ENCODE measurements at places on chromosomes 6 and 20. TPM values are rescaled to one million over a fixed set of nuclear protein-coding genes. Genes with fewer than 3 reads are reported as not detected.
A peak's percentile ranks its signal among the peaks of the same experiment; 100 is the strongest.

GRCh38 chr6:159645640-159646039 is 47.4 kb downstream of the SOD2 start:
- H3K27ac ChIP-seq, result no peak overlapping the region
- DNase-seq, result peak; percentile 16
- H3K36me3 ChIP-seq, result no peaks in the 10 kb centered on the region
- no peak overlapping the region for H3K4me3 ChIP-seq

- H3K27ac ChIP-seq, result no peak overlapping the region
- DNase-seq, result no peak
Observed at GRCh38 chr6:42123379-42124103, 18.9 kb downstream of the C6orf132 start.

DNA sequence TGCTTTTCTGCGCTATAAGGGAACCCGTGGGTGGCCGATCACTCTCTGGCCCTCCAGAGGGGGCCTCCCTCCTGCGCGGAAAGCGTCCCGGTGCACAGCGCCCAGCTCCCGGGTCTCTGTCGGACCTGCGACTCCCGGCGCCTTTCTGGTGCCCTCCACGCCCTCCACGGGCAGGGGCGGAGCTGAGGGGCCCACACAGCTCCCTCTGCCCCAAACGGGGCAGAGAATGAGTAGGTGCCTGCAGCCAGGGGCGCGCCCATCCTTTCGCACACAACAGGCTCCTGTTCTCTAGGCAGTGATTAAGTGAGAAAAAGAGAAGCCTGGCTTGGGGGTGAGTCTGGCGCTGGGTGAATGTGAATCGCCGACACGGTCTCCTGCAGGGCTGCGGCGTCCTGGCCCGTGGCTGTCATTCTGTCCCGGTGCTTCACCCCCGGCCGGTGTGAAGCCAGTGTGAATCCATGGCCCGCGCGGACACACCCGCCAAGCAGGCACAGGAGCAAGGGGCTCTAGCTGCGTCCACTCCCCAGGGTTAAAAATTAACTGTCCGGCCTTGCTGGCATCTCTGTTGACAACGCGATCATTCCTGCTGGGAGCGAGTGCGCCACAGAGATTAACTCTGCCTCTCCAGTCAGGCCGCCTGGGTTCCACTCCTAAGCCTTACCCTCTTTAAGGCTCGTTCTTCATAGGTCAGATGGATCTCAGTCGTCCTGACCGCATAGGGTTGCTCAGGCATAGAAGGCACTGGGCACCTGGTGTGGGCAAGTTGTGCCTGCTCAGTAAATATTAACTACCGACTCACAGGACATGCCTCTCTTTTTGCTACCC is 88.8 kb downstream of the PCSK2 start:
- peaks cover 11% of the 10 kb centered on the region for H3K27me3 ChIP-seq
- no peak overlapping the region for H3K27ac ChIP-seq
- H3K4me1 ChIP-seq, result no peaks in the 10 kb centered on the region
- no peaks in the 10 kb centered on the region for H3K36me3 ChIP-seq

DNA sequence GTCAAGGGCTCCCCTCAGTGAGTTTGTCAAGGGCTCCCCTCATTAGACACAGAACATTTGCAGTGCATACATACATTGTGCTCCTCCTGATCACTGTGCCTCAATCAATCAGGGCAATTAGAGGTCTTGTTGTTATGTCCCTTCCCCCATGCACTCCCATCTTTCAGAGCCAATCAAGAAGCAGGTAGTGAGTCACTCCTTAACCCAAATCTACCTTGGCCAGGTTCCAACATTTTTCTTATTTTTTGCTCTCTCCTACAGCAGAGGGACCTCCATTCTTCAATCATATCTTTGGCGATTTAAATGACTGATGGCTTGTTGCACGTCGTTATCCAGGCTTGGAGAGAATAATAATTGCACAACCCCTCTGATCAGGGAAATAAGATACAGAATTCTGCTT is 409.9 kb upstream of the SPTLC3 start:
- no peaks in the 10 kb centered on the region for H3K27me3 ChIP-seq
- no peaks in the 10 kb centered on the region for H3K36me3 ChIP-seq
- H3K4me3 ChIP-seq, result no peak overlapping the region
- H3K4me1 ChIP-seq, result no peaks in the 10 kb centered on the region
- DNase-seq, result no peak

- H3K36me3 ChIP-seq, result no peaks in the 10 kb centered on the region
- no peak overlapping the region for H3K27ac ChIP-seq
- peaks cover 7% of the 10 kb centered on the region for H3K4me1 ChIP-seq
- H3K27me3 ChIP-seq, result no peaks in the 10 kb centered on the region
Observed at GRCh38 chr20:25547063-25547462, 38.3 kb downstream of the NINL start.

DNA sequence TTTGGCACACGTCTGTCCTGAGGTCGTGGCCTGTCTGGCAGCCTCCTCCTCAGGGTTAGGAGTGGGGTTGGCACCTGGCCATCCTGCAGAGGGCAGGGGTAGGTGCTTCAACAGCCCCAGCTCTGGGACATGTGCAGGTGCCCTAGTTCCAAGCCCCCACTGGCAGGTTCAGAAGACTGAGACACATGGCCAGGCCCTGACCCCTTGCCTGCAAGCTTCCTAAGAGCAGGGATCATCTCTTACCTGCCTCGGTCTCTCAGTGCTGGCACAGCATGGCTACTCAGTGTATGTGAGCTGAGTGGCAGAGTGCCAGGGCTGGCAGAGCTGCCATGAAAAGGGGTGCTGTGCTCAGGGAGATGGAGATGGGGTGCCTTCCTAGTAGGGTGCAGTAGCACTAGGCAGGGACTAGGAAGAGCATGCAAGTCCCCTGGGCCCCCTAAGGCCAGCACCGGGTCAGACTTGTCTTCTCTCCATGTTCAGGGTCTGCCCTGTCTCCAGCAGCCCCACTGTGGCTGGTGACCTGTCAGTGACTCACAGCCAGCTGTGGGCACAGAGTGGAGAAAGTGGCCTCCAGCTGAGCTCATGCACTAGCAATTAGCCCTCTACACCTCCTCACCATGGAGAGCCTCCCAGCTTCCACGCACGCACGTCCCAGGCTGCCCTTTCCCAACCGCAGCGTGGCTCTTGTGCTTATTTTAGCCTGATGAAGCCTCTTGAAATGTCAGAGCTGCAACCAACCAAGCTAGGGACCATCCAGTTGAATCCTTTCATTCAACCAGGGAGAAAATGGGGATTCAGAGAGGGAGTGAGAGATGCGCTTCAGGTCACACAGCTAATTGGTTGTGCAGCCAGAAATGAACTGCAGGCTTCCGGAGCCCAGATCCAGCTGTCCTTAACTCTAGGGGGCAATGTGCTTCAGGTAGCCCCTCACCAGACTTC is 116.6 kb downstream of the MRPL14 start:
- DNase-seq, result peak; percentile 98
- peak overlapping the region; percentile 98 for H3K27ac ChIP-seq
- peaks cover 25% of the 10 kb centered on the region for H3K4me1 ChIP-seq
- H3K36me3 ChIP-seq, result no peaks in the 10 kb centered on the region
- no peaks in the 10 kb centered on the region for H3K27me3 ChIP-seq
- no peak overlapping the region for H3K4me3 ChIP-seq

DNA sequence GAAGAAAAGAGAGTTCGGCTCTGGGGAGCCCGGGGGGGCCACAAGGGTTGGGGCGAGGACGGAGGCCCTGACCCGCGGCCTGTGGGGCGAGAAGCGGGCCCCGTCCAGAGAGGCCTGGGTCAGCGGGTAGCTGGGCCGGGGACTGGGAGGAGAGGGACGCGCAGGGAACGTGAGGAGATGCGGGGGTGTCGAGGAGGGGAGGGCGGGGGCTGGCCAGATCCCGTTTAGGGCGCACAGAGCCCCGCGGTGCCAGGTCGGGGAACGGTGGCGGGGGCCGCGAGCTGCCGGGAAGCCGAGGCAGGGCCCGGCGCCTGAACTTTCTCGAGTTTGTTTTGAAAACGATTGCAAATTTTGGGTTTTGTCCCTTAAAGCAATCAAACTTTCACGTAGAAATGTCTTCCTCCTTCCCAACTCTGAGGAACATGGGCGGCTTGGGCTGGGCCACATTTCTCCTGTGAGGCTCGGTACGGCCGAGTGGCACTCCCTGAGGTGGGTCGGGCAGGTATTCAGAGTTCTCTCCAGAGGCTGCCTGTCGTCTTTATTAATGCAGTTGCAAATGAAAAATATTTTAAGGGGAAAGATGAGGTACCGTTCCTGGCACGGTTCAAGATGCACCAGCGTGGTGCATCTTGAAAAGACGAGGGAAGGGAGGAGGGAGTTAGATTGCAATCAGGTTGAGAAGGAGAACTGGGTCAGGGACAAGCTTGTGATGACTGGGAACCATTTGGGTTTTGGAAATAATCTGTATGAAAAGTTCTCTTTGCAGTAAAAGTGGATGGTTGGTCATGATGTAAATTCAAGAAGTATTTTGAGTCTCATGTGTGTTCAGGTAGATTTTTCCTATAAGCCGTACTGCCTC is 972 bp downstream of the RNF8 start:
- no peaks in the 10 kb centered on the region for H3K36me3 ChIP-seq
- H3K27ac ChIP-seq, result peak overlapping the region; percentile 59
- no peaks in the 10 kb centered on the region for H3K27me3 ChIP-seq
- no peaks in the 10 kb centered on the region for H3K4me1 ChIP-seq

GSTA3 gene
- not detected for polyA plus RNA-seq

ZCCHC3 gene
- 8.7 TPM for polyA plus RNA-seq

LHFPL5 gene
- polyA plus RNA-seq, result not detected

LYRM4 gene
- polyA plus RNA-seq, result 31.9 TPM

MYO6 gene
- 16.9 TPM for polyA plus RNA-seq

ESR1 gene
- 0.35 TPM for polyA plus RNA-seq

NEU1 gene
- 51.2 TPM for polyA plus RNA-seq

FAM210B gene
- 63.6 TPM for polyA plus RNA-seq

ZNF311 gene
- 0.61 TPM for polyA plus RNA-seq

ENPP5 gene
- 1.4 TPM for polyA plus RNA-seq

CST2 gene
- 0.12 TPM for polyA plus RNA-seq

All from fibroblast of lung (primary cell).